Endodermal cell (in vitro differentiated cells): ENCODE measurements at places on chromosomes 11 and 22. TPM values are rescaled to one million over a fixed set of nuclear protein-coding genes. Genes with fewer than 3 reads are reported as not detected.
A peak's percentile ranks its signal among the peaks of the same experiment; 100 is the strongest.

PLA2G6 gene
- 44.1 and 60.7 TPM in 2 replicates for total RNA-seq

FGF4 gene
- 3.5 TPM in 2 replicates for total RNA-seq

UBQLN3 gene
- 0.21 to 0.24 TPM in 2 of 3 replicates, not detected in the other for total RNA-seq

CASP1 gene
- not detected in 3 replicates for total RNA-seq

SLC25A18 gene
- 11.9 and 14.3 TPM in 2 replicates for total RNA-seq

INSC gene
- not detected in 3 replicates for total RNA-seq

APOA4 gene
- total RNA-seq = 0.27 and 0.35 TPM in 2 replicates

NADSYN1 gene
- 51.5 and 61.6 TPM in 2 replicates for total RNA-seq

RPS6KA4 gene
- 13.5 to 28.0 TPM (median 15.6 TPM) in 3 replicates for total RNA-seq

PARVA gene
- total RNA-seq = 20.4 to 27.3 TPM (median 24.2 TPM) in 3 replicates

GRCh38 chr11:104390651-104391050 lies 226.7 kb upstream of the PDGFD start:
- H3K36me3 ChIP-seq = no peaks in the 10 kb centered on the region
- DNase-seq = no peak
- H3K27me3 ChIP-seq = no peaks in the 10 kb centered on the region
- no peak overlapping the region for H3K4me3 ChIP-seq
- H3K27ac ChIP-seq = no peak overlapping the region
- no peaks in the 10 kb centered on the region for H3K4me1 ChIP-seq

DNA sequence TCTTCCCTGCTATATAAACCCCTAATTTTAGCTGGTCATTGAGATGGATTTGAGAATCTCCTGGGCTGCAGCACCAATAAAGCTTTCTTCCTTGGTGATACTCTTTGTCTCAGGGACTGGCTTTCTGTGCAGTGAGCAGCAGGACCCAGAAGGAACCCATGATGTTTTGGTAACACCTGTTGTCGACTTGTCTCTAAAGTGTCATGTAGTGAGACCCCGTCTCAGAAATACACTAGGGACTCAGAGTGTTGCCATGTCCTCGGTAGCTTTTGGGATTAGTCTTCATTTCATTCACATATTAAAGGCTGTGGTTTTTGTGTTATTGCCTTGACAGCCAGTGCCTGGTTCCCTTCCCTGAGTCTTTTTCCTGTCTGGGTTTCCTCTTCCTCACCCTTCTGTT lies 1078.7 kb downstream of the TBC1D22A start:
- no peak overlapping the region for H3K27ac ChIP-seq
- H3K4me3 ChIP-seq = no peak overlapping the region
- no peak for DNase-seq
- no peaks in the 10 kb centered on the region for H3K36me3 ChIP-seq
- no peaks in the 10 kb centered on the region for H3K4me1 ChIP-seq

DNA sequence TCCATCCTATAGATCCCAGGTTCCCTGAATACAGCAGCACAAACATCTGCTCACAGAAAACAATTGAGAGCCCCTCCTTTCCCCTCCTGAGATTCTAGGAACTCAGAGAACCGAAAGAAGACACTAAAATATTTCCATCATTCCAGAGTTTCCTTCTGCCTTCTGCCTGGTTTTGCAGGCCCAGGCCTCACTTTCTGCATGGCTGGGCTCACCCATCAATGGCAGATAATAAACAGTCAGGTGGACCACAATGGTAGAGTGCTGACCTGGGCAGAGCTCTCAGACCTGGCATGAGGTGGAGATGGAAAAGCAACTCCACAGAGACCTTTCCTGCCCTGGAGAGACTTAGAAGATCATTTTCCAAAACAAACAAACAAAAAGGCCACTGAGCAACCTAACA lies 389.1 kb downstream of the NXPE2 start:
- H3K4me1 ChIP-seq = no peaks in the 10 kb centered on the region
- no peak overlapping the region for H3K27ac ChIP-seq
- no peak overlapping the region for H3K4me3 ChIP-seq

GRCh38 chr22:48581205-48581766 lies 1246.4 kb downstream of the BRD1 start:
- H3K27me3 ChIP-seq = no peaks in the 10 kb centered on the region
- H3K4me1 ChIP-seq = no peaks in the 10 kb centered on the region
- H3K36me3 ChIP-seq = peaks cover 26% of the 10 kb centered on the region
- H3K4me3 ChIP-seq = no peak overlapping the region
- no peak for DNase-seq

DNA sequence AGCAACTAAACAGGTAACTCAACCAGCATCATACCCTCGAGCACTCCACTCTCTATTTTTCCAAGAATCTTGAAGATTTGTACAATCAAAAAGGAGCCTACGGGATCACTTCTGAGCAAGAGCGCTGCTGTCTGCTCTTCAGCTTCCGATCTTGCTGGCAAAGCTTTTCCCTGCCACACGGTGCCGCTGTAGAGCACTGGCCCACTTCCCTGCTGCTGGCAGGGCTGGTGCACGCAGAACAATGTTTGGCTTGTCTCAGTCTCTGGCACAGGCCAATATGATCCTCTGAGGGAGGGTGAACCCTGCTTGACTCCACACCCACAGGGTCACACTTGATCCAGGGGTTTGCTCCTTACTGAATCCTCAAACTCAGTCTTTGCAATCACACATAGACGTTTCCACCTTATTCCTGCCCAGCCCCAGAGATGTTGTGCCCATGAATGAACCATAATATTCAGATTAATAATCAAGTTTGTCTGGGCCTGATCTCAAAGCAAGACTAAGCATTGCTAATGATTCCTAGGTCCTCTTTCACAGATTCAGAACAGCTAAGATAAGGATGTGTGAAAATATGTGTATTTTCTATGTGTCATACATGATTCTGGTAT lies 536.6 kb downstream of the SOX6 start:
- peaks cover 6% of the 10 kb centered on the region for H3K4me1 ChIP-seq
- H3K27ac ChIP-seq = no peak overlapping the region
- no peaks in the 10 kb centered on the region for H3K36me3 ChIP-seq
- H3K27me3 ChIP-seq = no peaks in the 10 kb centered on the region
- no peak overlapping the region for H3K4me3 ChIP-seq

DNA sequence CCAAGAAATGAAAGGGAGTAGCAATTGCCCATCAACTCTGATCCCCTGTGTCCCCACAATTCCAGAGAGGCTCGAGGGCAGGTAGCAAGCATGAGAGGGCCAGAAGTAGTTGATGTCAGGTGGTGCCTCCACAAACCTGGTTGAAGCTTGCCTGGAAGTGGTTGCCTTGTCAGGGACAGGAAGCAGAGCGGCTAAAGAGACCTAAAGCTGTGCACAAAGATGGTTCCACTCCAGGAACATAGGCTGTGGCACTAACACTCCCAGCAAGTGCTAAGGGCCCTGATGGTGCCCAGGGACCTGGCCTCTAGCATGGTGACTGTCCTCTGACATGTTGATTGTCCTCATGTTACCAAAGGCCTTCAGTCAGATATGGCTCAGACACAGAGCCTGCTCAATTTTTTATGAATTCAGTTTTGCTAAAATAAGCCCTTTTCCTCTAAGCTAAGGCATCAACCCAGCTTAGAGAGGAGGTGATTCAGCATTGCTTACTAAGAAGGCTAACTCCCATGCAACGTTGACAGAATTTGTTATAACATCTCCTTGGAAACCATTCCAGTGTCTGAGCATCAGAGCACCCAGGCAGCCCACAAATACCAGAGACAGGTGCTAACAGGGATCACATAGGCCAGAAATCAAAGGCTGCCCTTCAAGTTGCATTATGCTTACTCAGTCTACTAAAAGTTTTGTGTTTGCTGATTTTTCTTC lies 196.3 kb upstream of the ARHGAP20 start:
- H3K4me1 ChIP-seq = peaks cover 15% of the 10 kb centered on the region
- H3K27me3 ChIP-seq = peaks cover 37% of the 10 kb centered on the region
- H3K27ac ChIP-seq = no peak overlapping the region
- no peak overlapping the region for H3K4me3 ChIP-seq
- H3K36me3 ChIP-seq = no peaks in the 10 kb centered on the region

DNA sequence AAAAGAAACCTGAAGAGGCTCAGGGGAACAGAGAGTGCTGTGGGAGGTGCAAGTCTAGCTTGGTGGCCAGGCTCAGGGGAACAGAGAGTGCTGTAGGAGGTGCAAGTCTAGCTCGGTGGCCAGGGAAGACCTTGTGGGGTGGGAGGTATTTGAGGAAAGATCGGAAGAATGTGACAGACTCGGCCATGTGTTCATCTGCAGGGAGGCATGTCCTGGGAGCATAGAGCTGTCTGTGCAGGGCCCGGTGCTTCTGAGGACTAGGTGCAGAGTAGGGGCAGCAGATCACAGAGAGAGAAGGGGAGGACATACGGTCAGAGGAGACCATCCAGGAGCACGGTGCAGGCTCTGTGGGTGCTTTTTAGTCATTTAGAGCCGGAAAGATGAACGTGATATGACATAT lies 10.8 kb downstream of the IFITM10 start:
- H3K4me1 ChIP-seq = no peaks in the 10 kb centered on the region
- no peak for DNase-seq
- H3K27me3 ChIP-seq = peaks cover 70% of the 10 kb centered on the region
- no peaks in the 10 kb centered on the region for H3K36me3 ChIP-seq

DNA sequence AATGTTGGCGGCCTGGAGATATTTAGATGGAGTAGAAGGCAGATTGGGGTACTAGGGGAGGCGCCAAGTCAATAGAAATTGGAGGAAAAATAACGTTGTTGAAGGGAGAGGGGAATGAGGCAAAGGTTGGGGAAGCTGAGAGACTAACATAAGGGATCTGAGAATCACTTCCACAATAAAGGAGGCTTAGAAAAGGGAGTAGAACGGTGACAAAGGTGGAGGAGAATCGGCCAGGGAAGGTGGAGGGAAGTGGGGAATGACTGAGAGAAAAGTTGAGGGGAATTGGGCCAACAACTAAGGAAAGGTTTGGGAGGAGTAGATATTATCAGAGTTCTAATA lies 510 bp downstream of the PPME1 start:
- DNase-seq = no peak
- peaks cover 19% of the 10 kb centered on the region for H3K36me3 ChIP-seq
- peaks cover 9% of the 10 kb centered on the region for H3K4me1 ChIP-seq
- H3K27ac ChIP-seq = peak overlapping the region; percentile 59

- H3K4me3 ChIP-seq = no peak overlapping the region
- H3K36me3 ChIP-seq = no peaks in the 10 kb centered on the region
- no peaks in the 10 kb centered on the region for H3K27me3 ChIP-seq
- no peak overlapping the region for H3K27ac ChIP-seq
Measured at GRCh38 chr11:14341968-14342367, 17.0 kb downstream of the RRAS2 start.

- H3K27me3 ChIP-seq = no peaks in the 10 kb centered on the region
- no peak overlapping the region for H3K4me3 ChIP-seq
- no peaks in the 10 kb centered on the region for H3K36me3 ChIP-seq
- no peaks in the 10 kb centered on the region for H3K4me1 ChIP-seq
Measured at GRCh38 chr11:84526250-84526649, 1100.9 kb downstream of the DLG2 start.

- no peak for DNase-seq
- peaks cover 31% of the 10 kb centered on the region for H3K36me3 ChIP-seq
- no peaks in the 10 kb centered on the region for H3K27me3 ChIP-seq
- H3K4me3 ChIP-seq = no peak overlapping the region
- H3K4me1 ChIP-seq = peaks cover 8% of the 10 kb centered on the region
Measured at GRCh38 chr11:111846063-111846462, 25.3 kb downstream of the ALG9 start.

- no peak for DNase-seq
- no peak overlapping the region for H3K4me3 ChIP-seq
- H3K4me1 ChIP-seq = no peaks in the 10 kb centered on the region
- no peak overlapping the region for H3K27ac ChIP-seq
Measured at GRCh38 chr11:124150684-124151083, 32.5 kb upstream of the OR10D3 start.

GRCh38 chr11:21839796-21840195 lies 353.1 kb upstream of the ANO5 start:
- no peak overlapping the region for H3K27ac ChIP-seq
- H3K36me3 ChIP-seq = no peaks in the 10 kb centered on the region
- peaks cover 3% of the 10 kb centered on the region for H3K4me1 ChIP-seq
- no peaks in the 10 kb centered on the region for H3K27me3 ChIP-seq
- no peak for DNase-seq
- no peak overlapping the region for H3K4me3 ChIP-seq

GRCh38 chr11:58734681-58735490 lies 3.1 kb upstream of the GLYAT start:
- no peaks in the 10 kb centered on the region for H3K4me1 ChIP-seq
- DNase-seq = no peak
- no peaks in the 10 kb centered on the region for H3K36me3 ChIP-seq
- H3K27ac ChIP-seq = no peak overlapping the region

DNA sequence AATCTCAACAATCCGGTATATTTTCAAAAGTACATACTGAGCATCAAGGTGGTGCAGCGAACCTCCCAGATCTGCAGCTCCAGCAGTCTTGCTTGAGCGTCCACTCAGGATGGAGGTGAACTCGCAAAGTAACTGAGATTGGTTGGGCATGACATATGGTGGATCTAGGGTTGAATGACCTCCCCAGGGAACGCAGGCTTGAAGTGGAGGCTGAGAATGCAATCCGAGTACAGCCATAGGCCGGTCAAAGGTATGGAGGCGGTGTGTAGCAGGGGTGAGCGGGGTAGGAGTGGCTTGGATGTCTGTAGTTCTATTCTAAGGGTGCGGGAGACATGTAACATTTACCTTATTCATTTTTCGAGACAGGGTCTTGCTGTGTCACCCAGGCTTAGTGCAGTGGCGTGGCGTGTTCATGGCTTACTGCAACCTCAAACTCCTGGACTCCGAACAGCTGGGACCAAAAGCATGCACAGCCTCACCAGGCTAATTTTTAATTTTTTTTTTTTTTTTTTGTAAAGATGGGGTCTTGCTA lies 631 bp upstream of the C22orf39 start:
- H3K4me1 ChIP-seq = peaks cover 7% of the 10 kb centered on the region
- peaks cover 68% of the 10 kb centered on the region for H3K36me3 ChIP-seq
- no peaks in the 10 kb centered on the region for H3K27me3 ChIP-seq
- H3K4me3 ChIP-seq = peak overlapping the region; percentile 94

DNA sequence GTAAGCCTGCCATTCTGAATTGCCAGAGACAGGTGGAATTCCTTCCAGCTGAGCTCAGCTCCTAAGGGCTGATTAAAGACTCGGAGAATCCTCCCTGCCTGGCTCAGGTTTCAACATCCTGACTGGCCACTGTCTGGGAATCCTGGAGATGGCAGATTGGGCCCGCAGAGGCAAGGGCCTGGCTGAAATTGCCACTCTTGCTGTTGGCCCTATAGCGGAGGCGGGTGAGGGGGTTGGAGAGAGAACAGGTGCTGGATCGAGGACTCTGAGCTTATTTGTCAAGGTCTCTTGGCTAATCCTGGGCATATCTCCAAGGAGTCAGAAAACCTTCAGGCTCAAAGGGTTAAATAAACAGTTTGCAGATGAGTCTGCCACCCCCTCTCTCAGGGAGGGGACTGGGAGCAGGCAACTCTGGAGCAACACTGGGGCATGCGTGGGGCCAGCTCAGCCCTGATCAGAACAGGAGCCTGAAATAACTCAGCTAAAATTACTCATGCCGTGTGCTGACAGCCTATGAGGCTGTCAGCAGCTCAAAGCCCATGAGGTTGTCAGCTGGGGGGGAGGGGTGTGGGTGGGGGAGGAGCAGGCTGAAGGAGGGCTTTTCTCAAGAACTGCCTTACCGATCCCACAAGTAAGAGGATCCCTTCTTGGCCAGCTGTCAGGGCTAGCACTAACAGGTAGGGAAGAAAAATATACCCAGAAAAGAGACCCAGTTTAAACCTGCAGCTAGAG lies 14.7 kb upstream of the MFRP start:
- H3K36me3 ChIP-seq = peaks cover 36% of the 10 kb centered on the region
- H3K27me3 ChIP-seq = peaks cover 14% of the 10 kb centered on the region

GRCh38 chr11:6315811-6316425 lies 4.4 kb downstream of the CAVIN3 start:
- H3K4me1 ChIP-seq = peaks cover 7% of the 10 kb centered on the region
- no peak overlapping the region for H3K4me3 ChIP-seq
- H3K27me3 ChIP-seq = no peaks in the 10 kb centered on the region

GRCh38 chr22:36383110-36383581 lies 4.6 kb downstream of the MYH9 start:
- H3K4me1 ChIP-seq = peaks cover 8% of the 10 kb centered on the region
- H3K36me3 ChIP-seq = peaks cover 62% of the 10 kb centered on the region
- H3K4me3 ChIP-seq = peak overlapping the region; percentile 45
- no peaks in the 10 kb centered on the region for H3K27me3 ChIP-seq
